ENCODE measurements at places on chromosomes 5 and 9.

DNA sequence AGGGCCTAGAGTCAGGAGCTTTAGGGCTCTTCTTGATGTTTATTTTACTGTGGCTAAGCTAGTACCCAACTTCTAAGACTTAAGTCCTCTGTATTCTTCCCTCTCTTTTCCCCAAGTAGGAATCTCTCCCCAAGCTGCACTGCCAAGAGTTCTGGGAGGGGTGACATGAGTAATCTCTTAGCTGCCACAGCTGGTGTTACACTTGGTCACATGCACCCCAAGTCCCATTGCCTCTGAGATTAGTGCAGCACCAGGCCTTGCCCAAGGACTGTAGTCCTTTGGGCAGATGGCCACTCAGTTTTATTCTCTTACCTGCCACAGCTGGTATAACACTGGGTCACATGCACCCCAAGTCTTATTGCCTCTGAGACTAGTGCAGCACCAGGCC lies 114.7 kb upstream of the RIOK2 start:
- no peaks in the 10 kb centered on the region for H3K27me3 ChIP-seq
- no peaks in the 10 kb centered on the region for H3K36me3 ChIP-seq
- H3K4me1 ChIP-seq, result no peaks in the 10 kb centered on the region
- H3K27ac ChIP-seq, result no peak overlapping the region
- H3K4me3 ChIP-seq, result no peak overlapping the region

GRCh38 chr9:127407492-127407843 lies 10.5 kb downstream of the SLC2A8 start:
- H3K4me3 ChIP-seq, result no peak overlapping the region
- H3K4me1 ChIP-seq, result no peaks in the 10 kb centered on the region
- H3K27me3 ChIP-seq, result no peaks in the 10 kb centered on the region
- no peak overlapping the region for H3K27ac ChIP-seq
- DNase-seq, result no peak

DNA sequence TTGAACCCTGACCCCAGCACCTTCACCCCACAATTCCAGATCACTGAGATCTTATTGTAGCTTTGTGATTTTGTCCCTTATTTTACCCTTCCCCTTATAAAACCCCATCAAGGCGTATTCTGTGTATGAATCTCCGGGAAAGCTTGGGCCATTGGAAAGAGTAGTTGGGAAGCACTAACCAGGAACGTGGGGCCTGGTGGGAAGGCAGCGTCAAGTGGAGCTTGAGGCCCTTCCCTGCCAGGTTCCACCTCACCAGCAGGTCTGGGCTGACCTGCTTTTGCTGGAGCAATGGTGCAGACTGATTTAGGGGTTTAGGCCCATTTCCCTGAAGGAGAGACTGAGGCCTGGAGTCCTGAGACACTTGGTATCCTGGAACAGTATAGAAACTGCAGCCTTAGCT lies 9.3 kb downstream of the PHF2 start:
- H3K27ac ChIP-seq, result no peak overlapping the region
- no peaks in the 10 kb centered on the region for H3K27me3 ChIP-seq
- H3K4me3 ChIP-seq, result no peak overlapping the region
- peaks cover 76% of the 10 kb centered on the region for H3K4me1 ChIP-seq
- DNase-seq, result no peak
- H3K36me3 ChIP-seq, result no peaks in the 10 kb centered on the region

- H3K36me3 ChIP-seq, result no peaks in the 10 kb centered on the region
- peaks cover 4% of the 10 kb centered on the region for H3K4me1 ChIP-seq
- no peak overlapping the region for H3K27ac ChIP-seq
Observed at GRCh38 chr9:83601463-83601862, 21.5 kb upstream of the IDNK start.

DNA sequence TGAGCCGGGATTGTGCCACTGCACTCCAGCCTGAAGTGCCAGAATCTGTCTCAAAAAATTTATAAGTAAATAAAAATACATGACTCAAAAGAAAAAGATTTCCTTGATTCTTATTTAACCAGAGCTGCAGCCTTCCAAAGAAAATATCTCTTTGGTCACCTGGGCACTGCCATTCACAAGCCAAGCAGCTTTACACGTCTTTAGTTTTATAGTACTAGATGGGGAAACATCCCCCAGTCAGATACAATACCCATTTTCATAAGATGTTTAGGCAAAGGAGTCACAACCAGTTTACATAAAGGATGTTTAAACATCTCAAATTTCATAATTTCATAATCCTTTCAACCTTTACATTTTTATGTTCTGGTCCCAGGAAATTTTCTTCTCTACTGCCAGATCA lies 13.7 kb upstream of the OXCT1 start:
- H3K4me1 ChIP-seq, result no peaks in the 10 kb centered on the region
- H3K36me3 ChIP-seq, result no peaks in the 10 kb centered on the region
- DNase-seq, result no peak
- no peaks in the 10 kb centered on the region for H3K27me3 ChIP-seq

- no peak overlapping the region for H3K4me3 ChIP-seq
- no peak overlapping the region for H3K27ac ChIP-seq
- H3K27me3 ChIP-seq, result no peaks in the 10 kb centered on the region
- no peaks in the 10 kb centered on the region for H3K4me1 ChIP-seq
- no peaks in the 10 kb centered on the region for H3K36me3 ChIP-seq
Observed at GRCh38 chr9:61673664-61674381, 484.0 kb downstream of the SPATA31A7 start.

GRCh38 chr9:94817291-94818177 lies 91.0 kb downstream of the AOPEP start:
- no peaks in the 10 kb centered on the region for H3K36me3 ChIP-seq
- no peaks in the 10 kb centered on the region for H3K27me3 ChIP-seq
- H3K27ac ChIP-seq, result no peak overlapping the region
- no peak for DNase-seq

GRCh38 chr5:158796812-158797497 lies 302.8 kb downstream of the EBF1 start:
- H3K4me3 ChIP-seq, result no peak overlapping the region
- H3K27ac ChIP-seq, result no peak overlapping the region
- peaks cover 21% of the 10 kb centered on the region for H3K4me1 ChIP-seq
- no peak for DNase-seq
- H3K27me3 ChIP-seq, result no peaks in the 10 kb centered on the region
- H3K36me3 ChIP-seq, result no peaks in the 10 kb centered on the region

- H3K27me3 ChIP-seq, result no peaks in the 10 kb centered on the region
- no peak overlapping the region for H3K27ac ChIP-seq
- no peak overlapping the region for H3K4me3 ChIP-seq
- no peaks in the 10 kb centered on the region for H3K36me3 ChIP-seq
Observed at GRCh38 chr5:88322785-88323184, 54.1 kb upstream of the TMEM161B start.

DNA sequence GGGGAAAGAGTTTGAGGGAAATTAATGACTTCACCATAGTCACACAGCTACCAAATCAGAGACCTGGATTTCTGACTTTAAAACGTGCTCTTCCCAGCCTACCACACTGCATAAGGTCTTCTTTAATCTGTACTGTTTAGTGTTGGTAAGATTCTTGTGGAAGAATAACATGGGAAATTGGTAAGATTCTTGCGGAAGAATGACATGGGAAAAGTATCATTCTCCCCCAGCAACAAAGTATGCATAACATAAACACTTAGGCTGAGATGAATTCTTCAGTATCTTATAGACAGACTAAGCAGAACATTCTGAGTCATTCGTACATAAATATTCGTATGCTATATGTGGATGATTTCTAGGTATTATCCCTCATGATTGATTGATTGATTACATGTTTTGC lies 170.4 kb downstream of the FOCAD start:
- no peaks in the 10 kb centered on the region for H3K27me3 ChIP-seq
- no peaks in the 10 kb centered on the region for H3K4me1 ChIP-seq
- no peak overlapping the region for H3K4me3 ChIP-seq
- H3K36me3 ChIP-seq, result no peaks in the 10 kb centered on the region
- DNase-seq, result no peak

- H3K4me1 ChIP-seq, result peaks cover 15% of the 10 kb centered on the region
- no peak for DNase-seq
- no peak overlapping the region for H3K4me3 ChIP-seq
- no peak overlapping the region for H3K27ac ChIP-seq
Observed at GRCh38 chr5:60594715-60595477, 105.1 kb downstream of the DEPDC1B start.

DNA sequence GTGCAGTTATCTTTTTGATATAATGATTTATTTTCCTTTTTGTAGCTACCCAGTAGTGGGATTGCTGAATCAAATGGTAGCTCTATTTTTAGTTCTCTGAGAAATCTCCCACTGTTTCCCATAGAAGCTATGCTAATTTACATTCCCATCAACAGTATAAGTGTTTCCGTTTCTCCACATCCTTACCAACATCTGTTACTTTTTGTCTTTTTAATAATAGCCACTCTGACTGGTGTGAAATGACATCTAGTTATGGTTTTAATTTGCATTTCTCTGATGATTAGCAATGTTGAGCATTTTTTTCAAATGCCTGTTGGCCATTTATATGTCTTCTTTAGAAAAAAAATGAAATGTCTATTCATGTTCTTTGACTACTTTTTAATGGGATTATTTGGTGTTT lies 94.7 kb downstream of the SERINC5 start:
- H3K27ac ChIP-seq, result no peak overlapping the region
- no peaks in the 10 kb centered on the region for H3K36me3 ChIP-seq
- no peaks in the 10 kb centered on the region for H3K4me1 ChIP-seq
- H3K27me3 ChIP-seq, result no peaks in the 10 kb centered on the region
- H3K4me3 ChIP-seq, result no peak overlapping the region

- no peak overlapping the region for H3K4me3 ChIP-seq
- no peaks in the 10 kb centered on the region for H3K36me3 ChIP-seq
- no peaks in the 10 kb centered on the region for H3K4me1 ChIP-seq
- H3K27me3 ChIP-seq, result no peaks in the 10 kb centered on the region
Observed at GRCh38 chr5:151624476-151624875, 33.3 kb upstream of the FAT2 start.
